ENCODE measurements at places on chromosomes 16 and 17.
A peak's percentile ranks its signal among the peaks of the same experiment; 100 is the strongest.

DNA sequence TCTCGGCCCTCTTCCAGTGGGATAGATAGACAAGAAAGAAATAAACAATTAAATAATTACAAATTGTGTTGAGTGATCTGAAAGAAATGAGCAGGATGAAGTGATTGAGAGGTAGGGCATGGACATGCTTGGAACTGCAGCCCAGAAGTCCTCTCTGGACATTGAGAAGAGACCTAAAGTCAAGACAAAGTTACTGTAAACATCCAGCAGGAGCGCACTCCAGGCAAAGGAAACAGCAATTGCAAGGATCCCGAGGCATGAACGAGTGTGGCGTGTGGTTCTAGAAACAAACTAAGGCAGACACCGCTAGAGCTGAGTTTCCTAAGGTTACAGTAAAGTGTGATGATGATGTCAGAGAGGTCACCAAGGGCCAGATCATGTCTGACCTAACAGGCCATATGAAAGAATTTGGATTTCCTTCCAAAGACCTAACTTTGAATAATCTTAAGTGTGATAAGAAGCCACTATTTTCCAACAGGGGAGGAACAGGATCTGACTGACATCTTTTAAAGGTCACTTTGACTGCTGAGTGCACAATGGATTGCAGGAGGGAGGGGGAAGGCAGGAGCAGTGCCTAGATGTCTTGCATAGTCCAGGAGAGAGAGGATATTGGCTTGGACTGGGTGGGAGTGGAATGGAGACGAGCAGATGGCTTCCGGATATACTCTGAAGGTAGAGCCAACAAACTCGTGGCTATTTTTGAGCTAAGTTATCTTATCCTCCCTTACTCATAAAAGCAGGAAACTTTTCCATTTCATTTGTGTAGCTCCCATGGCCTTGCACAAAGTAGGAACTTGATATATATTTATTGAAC is 19.0 kb downstream of the ABCC12 start:
- no peak for DNase-seq

GRCh38 chr17:77300016-77300686 is 159.4 kb downstream of the SEC14L1 start:
- no peak for DNase-seq

GRCh38 chr16:50699326-50700159 is 6.1 kb downstream of the NOD2 start:
- DNase-seq = no peak

DNA sequence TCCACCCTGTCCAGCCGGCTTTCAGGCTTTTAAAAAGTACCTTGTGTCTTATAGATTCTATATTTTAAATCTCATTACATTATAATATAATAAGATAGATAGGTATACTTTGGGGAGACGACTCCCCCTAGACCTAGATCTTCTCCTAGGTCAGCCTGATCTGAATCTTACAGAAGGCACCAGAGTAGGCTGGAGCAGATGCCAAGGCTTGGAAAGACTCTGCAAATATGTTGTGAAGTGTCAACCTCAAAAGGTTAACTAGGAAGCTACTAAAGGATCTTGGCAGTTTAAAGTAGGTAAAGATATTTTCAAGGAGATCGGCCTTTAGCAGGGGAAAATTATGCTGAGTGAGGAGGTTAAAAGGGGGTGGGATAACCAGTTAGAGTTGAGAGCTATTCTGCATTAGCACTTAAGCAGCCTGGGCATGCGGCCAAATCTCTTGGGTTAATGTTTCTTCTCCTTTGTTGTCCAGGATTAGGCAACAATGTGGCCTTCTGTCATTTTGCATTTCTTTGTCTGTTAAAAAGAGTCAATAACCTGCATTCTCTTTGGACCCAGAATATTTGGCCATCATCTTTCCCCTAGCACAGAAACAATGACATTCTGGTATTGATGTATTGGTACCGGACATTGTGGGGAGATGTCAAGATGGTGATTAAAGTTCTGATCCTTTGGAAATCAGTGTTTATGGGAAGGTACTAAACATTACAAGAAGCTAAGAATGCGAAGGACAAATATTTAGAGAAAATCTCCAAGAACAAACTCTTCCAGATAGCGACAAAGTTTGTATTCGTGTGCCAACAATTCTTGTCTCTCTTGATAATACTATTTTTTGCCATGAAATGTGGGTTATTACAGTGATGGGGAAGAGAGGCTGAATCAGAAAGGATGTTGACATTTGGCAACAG is 51.2 kb upstream of the DHX40 start:
- DNase-seq = peak; percentile 98

GRCh38 chr16:78583441-78583840 is 484.0 kb downstream of the WWOX start:
- no peak for DNase-seq

DNA sequence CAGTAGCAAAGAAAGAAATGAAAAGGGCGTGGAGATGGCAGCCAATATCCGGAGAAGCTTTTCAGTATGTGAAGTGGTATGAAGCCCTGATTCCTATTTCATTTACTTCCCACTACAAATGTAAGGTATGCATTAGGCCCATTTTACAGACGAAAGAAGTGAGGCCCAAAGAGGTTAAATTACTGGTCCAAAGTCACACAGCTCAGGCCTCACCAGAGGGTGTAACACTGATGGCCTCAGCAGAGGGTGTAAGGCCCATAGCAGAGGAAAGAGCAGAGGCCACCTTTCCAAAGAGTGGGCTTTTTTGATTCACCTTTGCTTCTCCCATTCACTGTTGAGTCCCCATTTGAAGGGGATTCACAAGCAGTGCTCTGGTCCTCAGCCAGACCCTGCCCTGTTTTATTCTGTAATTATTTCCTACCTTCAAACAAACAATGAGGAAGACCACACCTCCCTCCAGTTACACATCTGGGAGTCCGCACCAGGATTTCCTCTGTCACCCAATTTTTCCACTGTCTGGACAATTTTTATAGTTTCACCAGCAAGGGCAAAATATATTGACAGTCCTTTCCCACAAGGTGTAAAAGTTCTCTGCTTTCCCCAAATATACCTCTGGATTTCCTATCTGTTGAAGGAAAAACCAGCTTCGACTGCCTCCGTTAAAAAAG is 7.1 kb downstream of the ZFHX3 start:
- no peak for DNase-seq

DNA sequence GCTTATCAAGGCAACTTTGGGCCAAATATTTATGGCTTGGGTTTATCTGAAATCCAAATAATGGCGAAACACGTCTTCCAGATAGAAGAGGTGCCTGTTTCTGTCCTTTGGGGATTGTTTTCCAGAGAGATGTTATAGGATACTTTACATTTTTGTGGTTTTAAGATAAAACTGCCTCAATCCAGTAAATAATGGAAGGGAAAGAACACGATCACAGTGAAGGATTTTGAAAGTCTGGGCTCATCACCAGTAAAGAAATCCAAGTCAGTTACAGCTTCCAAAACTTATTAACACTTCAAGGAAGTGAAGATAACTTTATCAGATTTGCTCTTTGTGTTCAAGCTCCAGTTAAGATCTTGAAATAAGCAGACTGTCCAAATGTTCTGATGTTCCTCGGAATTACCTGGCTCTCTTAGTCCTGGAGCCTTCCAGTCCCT is 30.1 kb downstream of the DNAH2 start:
- DNase-seq = no peak

DNA sequence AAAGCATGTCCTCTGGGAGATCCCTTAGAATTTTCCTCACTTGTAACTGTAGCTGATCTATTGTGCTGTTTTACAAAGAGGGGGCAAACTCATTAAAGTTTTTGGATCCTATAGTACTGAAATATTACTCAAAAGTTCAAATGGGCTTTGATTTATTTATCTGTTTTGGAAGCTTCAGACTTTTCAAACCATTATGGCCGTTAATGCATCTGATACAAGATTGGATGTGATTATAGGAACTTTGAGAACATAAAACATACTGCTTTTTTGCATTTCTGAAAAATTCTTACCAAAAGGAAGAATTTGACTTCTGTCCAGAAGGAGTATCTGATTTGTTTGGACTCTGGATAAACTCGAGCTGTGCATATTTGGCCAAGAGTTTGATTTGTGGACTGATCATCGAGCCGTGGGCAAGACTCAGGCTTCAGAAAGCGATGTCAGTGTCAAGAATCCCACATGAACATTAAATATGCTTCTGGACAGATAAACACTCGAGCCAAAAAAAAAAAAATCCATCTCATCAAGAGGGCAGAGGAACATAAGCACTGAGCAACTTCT is 8.2 kb upstream of the MARCHF10 start:
- DNase-seq = no peak

Measured in NCI-H1436 treated with DMSO at 0.1 percent for 48 hours (cell line).